ENCODE measurements at places on chromosomes 4 and X. TPM values are rescaled to one million over a fixed set of nuclear protein-coding genes. Genes with fewer than 3 reads are reported as not detected.

GAGE12E gene
- total RNA-seq: not detected

DNA sequence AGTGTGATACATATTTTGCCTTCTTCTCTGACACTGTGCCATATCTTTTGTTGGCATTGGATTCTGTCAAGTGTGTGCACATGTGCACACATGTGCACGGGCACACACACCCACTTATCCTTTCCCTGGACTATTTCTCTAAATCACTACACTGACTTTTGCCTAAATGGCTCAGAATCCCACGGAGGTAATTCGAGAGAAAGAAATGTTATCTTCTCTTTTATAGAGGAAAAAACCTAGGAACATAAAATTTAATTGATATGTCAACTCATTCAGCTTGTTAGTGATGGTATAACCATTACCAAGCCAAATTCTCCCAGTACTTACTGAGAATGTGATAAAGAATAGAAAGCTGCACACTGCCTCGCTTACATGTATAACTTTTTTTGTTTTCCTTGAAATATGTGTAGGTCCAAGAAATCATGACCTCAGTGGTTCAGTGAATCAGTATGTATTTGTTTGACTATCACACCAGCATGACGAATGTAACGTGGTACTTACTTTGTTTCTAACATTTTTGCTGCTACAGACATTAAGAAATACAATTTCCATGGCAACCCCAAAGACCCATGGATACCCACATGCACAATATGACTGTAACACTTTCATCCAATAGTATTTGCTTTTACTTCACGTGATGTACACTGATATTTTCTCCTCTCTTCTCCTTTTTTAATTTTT is 163.0 kb downstream of the PCDH7 start:
- no peak for DNase-seq

- no peak for DNase-seq
These were observed 172.1 kb upstream of the MAGEE2 start for GRCh38 chrX:75957107-75957610.

DNA sequence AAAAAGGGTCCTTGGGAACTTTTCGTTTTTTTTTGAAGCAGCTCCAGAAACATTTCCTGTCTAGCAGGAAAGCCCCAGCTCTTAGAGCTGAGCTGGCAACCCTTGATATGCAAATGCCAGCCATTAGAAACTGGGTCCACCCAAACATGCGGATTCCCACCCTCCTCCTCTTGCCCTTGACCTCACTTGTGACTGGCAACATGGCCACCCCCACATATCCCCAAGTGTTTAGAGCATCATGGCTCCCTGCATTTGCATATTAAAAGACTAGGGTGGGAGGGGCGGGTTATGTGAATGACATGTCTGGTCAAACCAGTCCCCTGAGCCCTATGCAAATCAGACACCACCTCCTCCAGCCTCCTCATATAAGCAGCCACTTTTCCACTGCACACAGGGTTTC is 671.1 kb downstream of the FAT4 start:
- peak; percentile 90 for DNase-seq

Data from RPMI7951 (cell line).